ENCODE measurements at places on chromosomes 1 and 21.

DNA sequence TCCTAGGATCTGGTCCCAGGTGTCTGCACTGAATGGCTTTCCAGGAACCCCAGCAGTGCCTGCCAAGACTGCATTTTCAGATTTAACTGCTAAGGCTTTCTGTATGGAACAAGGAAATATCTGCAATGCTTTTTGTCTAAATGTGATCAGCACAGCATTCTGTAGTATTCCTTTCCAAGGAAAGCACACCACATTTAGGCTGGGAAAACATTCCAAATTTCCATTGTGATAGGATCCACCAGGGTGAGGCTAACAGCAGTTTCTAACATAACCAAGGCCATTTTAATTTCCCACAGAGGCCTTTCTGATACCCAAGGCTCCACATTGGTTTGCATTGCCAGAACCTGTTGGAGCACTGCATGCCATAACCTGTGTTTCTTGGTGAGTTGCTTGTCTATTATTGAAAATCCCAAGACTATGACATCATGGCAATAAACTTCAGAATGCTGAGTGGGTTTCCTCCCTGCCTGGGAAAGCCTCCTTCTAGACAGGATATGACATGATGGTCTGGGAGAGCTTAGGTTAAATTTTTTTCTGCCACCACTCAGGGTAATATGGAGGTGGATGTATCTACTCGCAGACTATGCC, 23.3 kb upstream of the PTGFRN start:
- no peak for DNase-seq

- DNase-seq = no peak
These were observed 26.2 kb upstream of the A3GALT2 start for GRCh38 chr1:33346927-33347649.

GRCh38 chr1:66505671-66506392, 28.1 kb upstream of the SGIP1 start:
- no peak for DNase-seq

GRCh38 chr21:25362375-25363267, 244.7 kb downstream of the MRPL39 start:
- no peak for DNase-seq

GRCh38 chr21:20527731-20528460, 470.3 kb upstream of the NCAM2 start:
- no peak for DNase-seq

- DNase-seq = peak; percentile 46
These were observed 32.9 kb upstream of the RASAL2 start for GRCh38 chr1:178060789-178061556.

DNA sequence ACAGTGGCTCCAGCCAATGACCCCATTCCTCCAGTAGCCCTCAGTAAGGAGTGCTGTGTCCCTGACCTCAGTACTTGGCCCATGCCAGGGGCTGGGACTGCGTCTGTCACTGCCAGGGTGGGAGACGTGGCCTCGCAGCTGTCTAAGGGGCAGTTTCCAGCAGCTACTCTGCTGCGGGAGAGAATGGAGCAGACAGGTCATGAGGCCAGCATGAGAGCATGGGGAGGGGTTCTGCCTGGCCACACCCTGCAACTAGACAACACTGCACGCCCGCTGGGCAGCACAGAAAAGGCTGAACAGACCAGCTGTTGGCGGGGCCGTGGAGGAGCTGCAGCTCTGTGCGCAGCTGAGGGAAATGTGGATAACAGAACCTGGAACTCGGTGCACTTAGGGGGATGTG, 91.6 kb upstream of the COL6A1 start:
- DNase-seq = no peak

DNA sequence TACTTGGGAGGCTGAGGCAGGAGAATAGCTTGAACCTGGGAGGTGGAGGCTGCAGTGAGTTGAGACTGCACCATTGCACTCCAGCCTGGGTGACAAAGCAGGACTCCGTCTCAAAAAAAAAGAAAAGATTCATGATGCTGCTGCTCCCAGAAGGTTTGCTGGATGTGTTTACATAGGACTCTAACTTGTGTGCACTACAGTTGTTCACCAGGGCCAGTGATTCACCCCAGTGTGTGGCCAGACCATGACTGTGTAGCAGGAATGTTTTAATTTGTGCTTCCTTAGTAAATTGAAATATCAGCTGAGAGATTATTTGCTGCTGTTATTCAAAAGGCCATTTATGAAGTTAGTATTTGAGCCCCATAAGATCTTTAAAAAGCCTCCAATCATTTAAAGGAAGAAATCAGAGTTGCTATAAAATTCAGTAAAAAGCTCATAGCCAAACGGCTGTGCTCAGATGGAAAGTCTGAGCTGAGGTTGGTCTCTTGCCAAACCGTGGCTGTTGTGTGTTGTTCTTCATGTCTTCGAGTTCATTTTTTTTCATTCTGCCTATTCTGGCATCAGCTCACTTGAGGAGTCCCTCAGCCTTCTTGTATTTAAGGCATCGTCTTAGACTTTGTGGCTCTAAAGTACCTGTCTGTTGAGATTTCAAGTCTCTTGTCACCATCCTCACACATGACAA, 18.1 kb upstream of the PGD start:
- peak; percentile 43 for DNase-seq

- no peak for DNase-seq
These were observed 34.4 kb upstream of the NRDC start for GRCh38 chr1:51912881-51913280.

DNA sequence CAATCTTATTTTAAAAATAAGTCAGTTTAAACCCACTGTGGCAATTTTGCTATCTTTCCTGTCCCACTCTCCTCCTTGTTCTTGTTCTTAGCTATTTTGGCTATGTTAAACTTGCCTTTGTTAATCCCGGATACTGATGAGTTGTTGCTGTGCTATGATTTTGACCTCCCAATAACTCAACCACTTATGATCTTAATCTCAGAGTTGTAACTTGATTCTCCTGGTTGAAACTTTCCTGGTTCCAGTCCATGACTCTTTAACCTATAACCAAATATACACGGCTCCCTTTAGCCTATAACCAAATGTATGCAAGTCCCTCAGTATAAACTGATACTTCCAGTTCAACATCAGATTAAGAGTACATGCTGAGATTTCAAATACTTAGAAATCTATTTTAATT, 15.6 kb upstream of the ACADM start:
- peak; percentile 22 for DNase-seq

DNA sequence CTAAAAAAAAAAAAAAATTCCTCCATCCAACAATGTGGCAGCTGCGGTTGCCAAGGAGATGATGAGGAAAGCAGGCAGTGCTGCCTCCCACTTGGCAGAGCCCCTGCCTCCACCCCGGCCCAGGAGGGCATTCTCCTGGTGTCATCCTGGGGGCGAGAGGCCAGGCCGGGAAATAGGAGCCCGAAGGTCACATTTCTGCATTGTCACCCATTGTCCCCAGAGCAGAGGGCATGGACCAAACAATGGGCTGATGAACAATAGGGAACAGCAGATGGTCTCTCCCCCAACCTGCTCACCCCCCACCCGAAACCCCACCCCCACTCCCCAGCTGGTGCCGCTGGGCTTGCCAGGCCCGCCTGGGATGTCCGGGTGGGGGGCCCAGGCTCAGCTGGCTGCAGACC, 37.3 kb downstream of the CAMK2N1 start:
- DNase-seq = no peak

DNA sequence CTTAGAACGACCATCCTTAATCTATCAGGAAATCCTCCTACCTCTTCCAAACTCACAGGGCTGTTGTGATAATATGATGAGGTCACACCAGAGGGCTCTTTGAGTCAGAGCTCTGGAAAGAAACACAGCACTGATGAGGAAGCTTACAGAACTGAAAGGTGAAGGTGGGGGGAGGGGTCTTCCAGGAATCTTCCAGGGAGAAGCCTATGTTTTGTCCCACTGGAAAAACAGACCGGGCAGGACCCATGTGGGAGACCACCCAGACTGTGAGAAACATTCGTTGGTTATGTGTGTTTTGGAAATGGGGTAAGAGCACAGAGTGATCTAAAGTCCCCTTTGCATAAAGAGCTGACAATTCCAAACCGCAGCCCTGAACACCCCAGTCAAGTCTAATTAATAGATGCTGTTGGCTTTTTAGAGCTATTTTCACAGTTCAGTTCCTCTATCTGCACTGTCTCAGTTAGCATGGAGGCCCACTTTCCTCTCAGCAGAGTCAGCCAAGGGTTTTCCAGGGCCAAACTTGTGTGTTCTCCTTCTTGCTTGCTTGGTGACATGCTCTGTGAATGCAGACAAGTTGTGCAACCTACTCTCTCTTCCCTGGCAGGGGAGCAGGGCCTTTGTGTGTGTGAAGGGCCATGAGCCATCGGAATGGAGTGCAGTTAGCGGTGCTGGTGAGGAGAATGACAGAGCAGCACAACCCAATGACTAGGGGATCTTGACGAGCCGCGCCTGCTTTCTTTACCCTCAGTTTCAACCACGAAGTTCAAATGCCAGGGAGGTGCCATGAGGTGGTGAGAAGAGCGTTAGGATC, 12.3 kb downstream of the PHLDA3 start:
- DNase-seq = peak; percentile 83

GRCh38 chr1:179831852-179832699, 45.5 kb downstream of the TOR1AIP2 start:
- no peak for DNase-seq

- DNase-seq = peak; percentile 40
These were observed 35.8 kb downstream of the GREM2 start for GRCh38 chr1:240575981-240576662.

GRCh38 chr1:171110621-171111326, 20.1 kb downstream of the FMO3 start:
- peak; percentile 49 for DNase-seq

DNA sequence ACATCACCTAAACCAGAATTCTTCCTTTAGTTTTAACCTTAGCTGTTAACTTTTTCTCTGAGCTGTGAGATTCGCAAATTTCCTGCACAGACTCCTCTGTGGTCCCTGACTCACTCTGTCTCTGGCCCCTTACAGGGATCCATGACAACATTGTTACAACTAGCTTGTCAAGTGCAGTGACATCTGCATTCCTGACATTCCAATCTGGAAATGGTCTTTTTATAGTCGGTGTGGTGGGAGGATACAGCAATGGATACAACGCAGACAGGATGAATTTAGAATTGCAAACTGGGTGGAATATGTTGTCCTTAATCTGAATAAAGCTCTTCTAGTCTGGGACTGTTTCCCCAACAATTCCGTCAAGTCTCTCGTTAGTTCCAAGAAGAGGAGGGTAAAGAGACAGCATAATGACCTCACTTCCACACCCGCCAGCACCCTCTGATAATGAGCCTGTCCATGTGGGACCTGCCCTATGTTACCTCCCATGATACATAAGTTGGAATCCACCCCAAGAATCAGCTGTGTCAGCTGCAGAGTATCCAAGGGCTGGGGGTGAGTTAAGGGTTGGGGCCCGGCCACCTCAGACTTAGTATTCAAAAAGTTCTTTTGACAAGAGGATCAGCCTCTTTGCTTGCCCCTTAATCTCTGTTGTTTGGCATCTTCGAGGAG, 49.4 kb downstream of the ILDR2 start:
- DNase-seq = no peak

DNA sequence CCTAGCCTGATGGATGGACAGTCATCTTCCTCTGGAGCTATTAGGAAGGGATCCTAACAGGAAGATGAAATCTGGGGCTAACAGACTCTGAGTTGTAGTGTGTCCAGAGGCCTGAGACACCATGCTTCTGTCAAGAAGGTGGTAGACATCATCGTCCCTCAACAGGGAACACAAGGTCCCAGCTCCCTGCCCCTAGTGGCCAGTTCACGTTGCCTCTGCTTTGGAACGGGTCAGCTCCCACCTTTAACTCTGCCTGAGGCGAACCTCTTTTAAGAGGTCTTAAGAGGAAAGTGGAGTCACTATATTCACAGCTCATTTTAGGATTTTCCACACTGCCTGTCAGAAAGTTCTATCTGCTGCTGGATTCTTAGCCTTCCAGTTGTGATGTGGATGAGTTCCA, 28.3 kb downstream of the LRRC71 start:
- DNase-seq = no peak

DNA sequence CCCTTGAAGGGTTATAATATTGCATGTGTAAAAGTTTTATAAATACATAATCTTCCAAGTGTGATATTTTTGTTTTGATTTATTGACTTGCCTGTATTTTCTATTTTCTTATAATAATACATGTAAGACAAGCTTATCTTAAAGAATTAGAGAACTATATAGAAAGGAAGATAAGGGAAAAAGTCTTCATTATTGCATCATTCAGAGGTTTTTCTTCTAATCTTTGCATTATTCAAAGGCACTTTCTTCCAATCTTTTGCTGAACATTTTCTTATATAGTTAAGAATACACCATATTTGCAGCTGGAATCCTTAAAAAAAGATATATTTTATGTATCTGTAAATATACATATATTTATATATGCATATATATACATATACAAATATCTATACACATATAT, 33.4 kb downstream of the PRRX1 start:
- DNase-seq = no peak

DNA sequence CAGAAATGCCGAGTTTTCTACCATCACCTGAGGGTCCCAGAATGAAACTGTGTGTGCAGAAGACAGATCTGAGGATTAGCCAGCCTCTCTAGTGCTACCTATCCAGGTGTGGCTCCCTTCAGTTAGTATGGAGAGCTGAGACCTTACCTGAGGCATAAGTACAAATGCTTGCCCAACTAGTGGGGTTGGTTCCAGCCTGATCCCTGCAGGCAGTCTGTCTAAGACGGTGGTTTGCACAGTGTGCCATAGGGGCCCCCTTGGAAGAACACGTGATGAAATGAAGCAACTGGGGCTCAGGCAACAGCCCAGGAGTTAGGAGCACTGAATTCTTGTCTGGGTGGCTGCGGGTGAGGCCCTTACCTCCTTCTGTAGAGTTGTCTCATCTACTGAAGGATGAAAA, 15.6 kb downstream of the S100A7A start:
- DNase-seq = no peak

DNA sequence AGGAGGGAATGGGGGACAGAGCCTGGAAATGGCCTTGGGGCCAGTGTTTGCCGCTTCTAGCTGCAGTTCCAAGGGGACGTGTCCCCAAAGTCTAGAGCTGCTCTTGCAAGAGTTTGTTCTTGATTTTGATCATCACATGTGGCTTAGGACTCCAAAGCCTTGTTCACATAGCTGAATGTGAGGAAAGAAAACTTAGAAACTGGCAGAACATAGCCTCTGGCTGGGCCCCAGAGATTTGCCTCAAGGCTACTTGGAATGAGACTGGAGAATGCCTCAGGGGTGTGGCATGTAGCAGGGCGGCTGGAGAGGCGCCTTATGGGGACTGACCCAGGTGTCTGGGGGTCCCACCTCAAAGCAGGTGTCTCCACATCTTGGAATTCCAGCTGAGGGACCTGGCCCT, 2.3 kb downstream of the PDXK start:
- no peak for DNase-seq

All from AG09319 (cell line).